Stimulated activated CD8-positive, alpha-beta memory T cell treated with anti-CD3 and anti-CD28 coated beads, Interleukin-4, amount 100 ng/mL, for 1 hour (primary cell): ENCODE measurements at places on chromosomes 12 and 14.

GRCh38 chr14:93114713-93115068 lies 1.0 kb downstream of the ITPK1 start:
- DNase-seq: no peak

- no peak for DNase-seq
These were observed 50.4 kb downstream of the CYP46A1 start for GRCh38 chr14:99734406-99735051.

- DNase-seq: no peak
These were observed 110.1 kb downstream of the SAMD4A start for GRCh38 chr14:54676812-54677708.

DNA sequence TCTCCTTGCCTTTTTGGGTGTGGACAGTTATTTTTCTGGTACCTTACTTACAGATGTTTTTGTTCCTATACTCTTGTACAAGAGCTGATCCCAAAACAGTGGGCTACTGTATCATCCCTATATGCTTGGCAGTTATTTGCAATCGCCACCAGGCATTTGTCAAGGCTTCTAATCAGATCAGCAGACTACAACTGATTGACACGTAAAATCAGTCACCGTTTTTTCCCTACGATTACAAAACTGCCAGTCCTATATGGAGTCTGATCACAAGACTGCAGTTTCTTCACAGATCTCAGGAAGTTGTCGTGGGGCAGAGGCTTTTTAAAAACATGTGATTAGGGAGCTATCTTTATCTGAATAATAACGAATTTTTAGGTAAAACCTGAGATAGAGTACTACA lies 1.3 kb downstream of the LYSET start:
- DNase-seq: no peak

- DNase-seq: no peak
These were observed 48.5 kb downstream of the MDM2 start for GRCh38 chr12:68856510-68856909.

DNA sequence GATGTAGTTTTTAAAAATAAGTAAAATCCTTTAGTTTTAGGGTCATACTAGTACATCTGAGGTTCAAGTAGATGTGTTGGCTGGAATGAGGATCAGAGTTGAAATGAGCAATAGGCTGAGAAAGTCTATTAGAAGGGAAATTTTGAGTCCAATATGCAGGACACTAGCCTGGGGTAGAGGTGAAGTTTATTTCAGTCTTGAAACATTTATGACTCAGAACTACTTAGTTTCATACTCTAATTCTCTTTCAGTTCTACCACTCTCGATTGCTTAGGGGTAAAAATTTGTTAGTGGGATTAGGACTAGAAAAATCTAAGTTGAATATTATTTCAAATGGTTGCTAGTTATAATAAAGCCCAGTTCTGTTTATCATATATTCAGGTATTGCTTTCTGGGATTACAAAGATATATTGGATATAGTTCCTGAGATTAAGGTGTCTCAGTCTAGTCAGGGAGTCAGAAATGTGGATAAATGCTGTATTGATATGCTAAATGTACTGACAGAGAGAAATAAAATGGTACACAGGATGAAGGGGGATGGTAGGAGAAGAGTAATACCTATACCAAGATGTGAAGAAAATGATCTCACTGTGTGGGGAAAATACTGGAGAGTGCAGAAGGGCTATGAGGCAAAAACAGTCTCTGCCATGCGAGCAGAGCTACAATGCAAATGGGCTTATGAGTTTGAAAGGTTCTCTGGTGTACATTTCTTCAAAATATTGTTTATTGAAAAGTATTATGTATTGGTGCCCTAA lies 395.8 kb upstream of the FBXO33 start:
- DNase-seq: no peak

DNA sequence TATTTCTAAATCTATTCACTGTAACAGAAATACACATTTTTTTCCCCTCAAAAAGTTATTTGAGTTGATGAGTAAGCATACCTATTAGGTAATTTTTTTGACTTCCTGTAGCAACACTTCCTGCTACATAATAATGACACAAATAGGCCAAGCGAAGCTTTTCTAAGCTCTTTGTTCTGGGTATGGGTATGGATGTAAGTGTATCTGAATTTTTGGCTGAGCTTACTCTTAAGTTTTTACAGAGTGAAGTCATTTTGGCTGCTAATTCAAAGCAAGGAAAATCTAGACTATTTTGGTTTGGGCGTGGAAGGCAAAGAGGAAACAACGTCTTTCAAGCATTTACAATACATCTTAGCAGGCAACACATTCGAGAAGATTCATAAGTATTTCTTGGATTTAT lies 1206.0 kb upstream of the FLRT2 start:
- no peak for DNase-seq
